ENCODE measurements at places on chromosomes 4 and X.

DNA sequence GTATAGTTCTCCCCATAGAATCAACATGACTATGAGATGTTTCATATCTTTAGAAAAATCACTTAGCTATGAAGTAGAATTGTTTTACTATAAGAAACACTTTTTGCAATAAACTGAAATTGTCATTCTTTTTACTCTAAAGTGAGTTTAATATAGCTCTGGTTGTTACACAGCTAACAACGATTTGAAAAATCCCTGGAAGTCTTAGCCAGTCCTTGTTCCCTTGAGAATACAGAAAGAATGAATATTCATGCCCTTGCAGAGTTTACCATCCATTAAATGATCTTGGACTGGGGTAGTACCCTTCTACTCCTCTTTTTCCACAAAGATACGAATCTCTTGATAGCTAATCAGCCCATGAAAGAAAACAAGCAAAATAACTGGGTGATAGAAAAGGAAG lies 141.8 kb downstream of the JADE1 start:
- DNase-seq = no peak

DNA sequence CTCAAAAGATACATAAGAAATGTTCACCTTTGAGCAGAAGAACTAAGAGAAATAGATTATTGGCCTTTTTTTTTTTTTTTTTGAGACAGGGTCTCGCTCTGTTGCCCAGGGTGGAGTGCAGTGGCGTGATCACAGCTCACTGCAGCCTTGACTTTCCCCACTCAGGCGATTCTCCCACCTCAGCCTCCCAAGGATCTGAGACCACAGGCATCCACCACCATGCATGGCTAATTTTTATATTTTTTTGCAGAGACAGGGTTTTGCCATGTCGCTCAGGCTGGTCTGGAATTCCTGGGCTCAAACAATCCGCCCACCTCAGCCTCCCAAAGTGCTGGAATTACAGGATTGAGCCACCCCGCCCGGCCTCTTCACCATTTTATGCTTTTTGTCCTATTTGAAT lies 2.9 kb upstream of the TLR6 start:
- no peak for DNase-seq

GRCh38 chr4:39931441-39931901 lies 46.2 kb downstream of the PDS5A start:
- DNase-seq = no peak

DNA sequence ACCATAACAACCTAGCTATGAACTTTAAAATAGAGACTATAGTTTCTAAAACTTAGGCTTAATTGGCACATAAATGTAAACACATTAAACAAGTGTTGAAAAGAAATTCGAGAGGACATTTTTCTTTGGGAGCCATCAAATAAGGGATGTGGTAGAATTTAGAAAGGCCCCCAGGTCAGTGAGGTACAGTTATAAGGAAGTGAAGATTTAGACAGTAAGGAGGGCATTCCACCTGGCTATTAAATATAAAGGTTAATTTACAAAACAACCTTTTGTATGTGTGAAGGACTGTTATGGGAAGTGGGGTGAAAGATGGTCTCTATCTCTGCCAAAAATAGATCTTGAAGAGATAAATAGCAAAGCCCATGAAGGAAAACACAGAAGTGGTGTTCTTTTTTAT lies 83.9 kb downstream of the AFF1 start:
- no peak for DNase-seq

- DNase-seq = no peak
Observed at GRCh38 chr4:154999950-155000578, 208.4 kb upstream of the NPY2R start.

- DNase-seq = no peak
Observed at GRCh38 chr4:72410158-72410557, 158.9 kb downstream of the ADAMTS3 start.

DNA sequence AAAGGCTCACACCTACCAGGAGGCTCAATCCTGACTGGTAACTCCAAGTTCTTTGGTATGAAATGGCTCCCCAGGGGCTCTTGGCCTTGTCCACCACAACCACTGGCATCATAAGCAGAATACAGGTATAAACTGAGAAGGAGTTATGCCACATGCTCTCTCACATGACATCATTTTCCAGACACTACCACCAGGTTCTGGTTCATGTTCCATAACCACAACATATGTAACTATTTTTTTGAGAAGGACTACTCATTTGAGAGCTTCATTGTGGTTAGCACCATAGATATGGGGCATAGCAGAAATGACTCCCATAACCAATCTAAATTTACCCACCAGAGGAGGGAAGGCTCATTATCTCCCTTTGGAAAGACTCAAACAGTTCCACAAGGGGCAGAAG lies 19.6 kb downstream of the PRDM5 start:
- no peak for DNase-seq

DNA sequence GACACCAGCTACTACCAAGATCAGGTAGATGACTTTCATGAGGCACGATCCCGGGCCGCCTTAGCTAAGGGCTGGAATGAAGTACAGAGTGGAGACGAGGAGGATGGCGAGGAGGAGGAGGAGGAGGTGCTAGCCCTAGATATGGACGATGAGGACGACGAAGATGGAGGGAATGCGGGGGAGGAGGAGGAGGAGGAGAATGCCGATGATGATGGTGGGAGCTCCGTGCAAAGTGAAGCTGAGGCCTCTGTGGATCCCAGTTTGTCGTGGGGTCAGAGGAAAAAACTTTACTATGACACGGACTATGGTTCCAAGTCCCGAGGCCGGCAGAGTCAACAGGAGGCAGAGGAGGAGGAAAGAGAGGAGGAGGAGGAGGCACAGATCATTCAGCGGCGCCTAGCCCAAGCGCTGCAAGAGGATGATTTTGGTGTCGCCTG lies 481 bp downstream of the UTP3 start:
- no peak for DNase-seq

GRCh38 chr4:1176398-1177273 lies 4.3 kb upstream of the SPON2 start:
- DNase-seq = no peak

DNA sequence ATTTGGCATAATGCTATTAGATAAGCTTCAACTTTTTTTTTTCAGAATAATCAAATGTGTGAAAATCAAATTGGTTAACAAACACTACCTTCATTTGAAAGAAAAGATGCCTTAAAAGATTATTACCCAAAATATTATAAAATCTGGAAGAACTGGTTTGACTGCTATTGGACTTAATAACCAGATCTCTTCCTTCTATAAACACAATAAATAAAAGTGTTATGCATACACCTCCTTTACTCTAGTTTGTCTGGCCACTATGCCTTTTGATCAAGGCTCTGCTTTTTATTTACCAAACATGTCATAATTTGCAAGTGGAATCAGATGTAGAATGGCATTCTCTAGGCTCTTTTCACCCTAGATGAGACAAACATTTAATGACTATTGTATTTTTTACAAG lies 897.3 kb upstream of the EPHA5 start:
- DNase-seq = no peak

- no peak for DNase-seq
Observed at GRCh38 chrX:41491267-41492004, 44.3 kb downstream of the NYX start.

DNA sequence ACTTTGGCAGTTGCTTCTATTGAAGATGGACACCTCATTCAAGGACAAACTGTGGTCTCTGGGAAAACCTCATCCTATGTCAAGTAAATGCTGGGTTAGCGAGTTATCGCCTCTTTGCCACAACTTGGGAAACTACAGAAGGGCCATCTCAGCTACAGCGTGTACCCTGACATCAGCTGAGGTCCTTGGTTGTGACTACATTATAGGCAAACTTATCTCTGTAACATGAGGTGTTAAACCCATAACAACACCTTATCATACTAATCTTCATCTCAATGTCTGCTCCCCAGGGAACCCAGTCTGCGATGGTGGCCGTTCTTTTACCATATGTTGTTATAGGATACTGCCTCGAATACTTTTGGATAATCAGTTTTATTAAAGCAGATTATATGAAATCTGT lies 1862.7 kb downstream of the STIM2 start:
- no peak for DNase-seq

GRCh38 chr4:113293674-113294073 lies 244.2 kb downstream of the ANK2 start:
- DNase-seq = no peak

- no peak for DNase-seq
Observed at GRCh38 chr4:148770848-148771247, 328.6 kb upstream of the NR3C2 start.

DNA sequence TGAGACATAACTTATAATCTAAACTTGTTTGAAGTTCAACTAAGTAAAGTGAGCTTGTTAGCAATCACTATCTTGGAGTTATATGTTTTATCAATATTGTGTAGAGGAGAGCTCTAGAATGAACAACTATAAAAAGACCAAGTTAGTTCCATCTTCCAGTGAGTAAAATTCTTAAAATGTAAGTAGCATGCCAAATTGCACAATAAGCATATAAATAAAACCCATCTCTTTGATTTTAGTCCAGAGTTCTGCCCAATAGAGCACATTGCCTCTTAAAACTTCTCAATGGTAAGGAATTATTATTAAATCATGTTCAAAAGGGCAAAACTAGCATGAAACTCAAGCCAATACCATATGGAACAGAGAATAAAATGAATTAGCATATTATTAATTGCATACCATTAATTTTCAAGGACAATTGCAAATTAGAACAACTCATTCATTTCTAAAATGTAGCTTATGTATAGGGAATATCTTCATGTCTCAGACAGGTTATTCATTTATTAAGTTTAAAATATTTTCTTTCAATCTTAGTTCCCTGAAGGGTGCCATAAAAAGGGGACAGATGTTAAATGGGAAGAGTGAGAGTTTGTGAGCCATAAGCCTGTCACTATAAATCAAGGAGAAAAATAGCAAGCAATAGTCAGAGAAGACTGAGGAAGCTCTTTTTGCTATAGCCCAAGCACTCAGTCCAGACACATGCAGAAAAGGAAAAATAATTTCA lies 507.6 kb downstream of the CENPC start:
- DNase-seq = no peak

DNA sequence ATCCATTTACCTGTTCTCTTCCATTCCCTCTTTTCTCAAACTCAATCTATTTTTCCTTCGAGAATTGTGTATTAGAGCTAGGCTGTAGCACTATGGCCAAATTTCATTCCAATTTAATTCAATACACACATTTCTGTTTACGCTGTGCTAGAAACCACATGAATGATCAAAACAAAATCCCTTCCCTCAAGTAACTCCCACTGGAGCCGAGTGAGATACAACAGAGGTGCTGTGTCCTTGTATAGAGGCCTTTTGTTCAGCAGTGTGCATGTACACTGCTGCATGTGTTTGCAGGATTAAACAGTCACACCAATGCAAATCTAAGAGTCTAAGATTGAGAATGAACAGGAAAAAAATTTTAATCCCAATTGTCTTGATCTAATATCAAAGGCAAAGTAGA lies 734.2 kb downstream of the RAPGEF2 start:
- no peak for DNase-seq

DNA sequence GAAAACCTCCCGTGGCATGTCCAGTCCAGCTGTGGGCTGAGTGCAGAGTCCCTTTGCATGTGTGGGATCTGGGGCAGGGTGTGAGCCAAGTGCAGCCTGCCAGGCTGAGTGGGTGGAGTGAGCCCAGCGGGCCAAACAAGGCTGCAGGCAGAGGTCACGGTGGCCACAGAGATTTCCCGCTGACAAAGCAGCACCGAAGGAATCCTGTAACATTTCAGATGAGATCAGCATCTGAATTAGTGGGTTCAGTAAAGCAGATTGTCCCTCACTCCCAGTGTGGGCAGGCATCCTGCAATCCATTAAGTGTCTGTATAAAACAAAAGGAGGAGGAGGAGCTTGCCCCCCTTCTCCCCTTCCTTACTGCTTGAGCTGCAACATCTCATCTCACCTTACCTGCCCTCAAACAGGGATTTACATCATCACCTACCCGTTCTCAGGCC lies 324.4 kb downstream of the FAT4 start:
- no peak for DNase-seq

- no peak for DNase-seq
Observed at GRCh38 chr4:17033025-17033767, 134.8 kb upstream of the LDB2 start.

DNA sequence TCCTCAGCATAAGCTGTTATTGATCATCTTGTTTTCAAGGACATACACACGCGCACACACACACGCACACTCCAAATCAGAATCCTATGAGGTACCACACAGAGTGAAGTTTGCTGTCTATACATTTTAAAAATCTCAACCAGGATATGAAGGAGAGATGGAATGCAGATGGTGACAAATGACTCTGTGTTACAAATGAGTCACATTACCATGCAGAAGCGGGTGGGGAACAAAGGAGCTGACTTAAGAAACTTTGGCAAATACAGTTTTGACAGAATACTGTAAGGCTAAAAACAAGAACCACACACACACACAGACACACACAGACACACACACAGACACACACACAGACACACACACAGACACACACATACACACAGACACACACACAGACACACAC lies 81.7 kb downstream of the RELL1 start:
- DNase-seq = no peak

Data from stimulated activated CD8-positive, alpha-beta memory T cell treated with anti-CD3 and anti-CD28 coated beads, Interleukin-12 subunit alpha, Interleukin-12 subunit beta, amount 100 ng/mL, for 1 hour (primary cell).